ENCODE measurements at places on chromosomes 7 and 10.
A peak's percentile ranks its signal among the peaks of the same experiment; 100 is the strongest.

DNA sequence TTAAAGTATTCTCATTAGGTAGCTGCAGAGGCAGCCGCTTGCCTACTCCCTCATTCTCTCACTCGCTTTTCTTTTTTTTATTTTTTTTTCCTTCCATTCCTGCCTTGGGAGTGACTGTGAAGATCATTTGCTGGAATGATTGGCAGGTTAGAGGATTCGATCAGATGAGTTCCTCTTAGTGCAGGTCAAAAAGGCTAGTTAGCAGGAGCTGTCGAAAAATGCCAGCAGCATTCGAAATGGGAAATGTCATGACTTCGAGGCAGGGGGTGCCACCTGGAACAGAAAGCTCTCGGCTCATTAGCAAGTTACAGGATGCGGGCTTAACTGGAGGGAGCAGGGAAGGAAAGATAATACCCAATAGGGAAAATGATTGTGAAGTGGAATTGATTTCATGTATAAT lies 137.5 kb upstream of the FZD1 start:
- no peak for DNase-seq

DNA sequence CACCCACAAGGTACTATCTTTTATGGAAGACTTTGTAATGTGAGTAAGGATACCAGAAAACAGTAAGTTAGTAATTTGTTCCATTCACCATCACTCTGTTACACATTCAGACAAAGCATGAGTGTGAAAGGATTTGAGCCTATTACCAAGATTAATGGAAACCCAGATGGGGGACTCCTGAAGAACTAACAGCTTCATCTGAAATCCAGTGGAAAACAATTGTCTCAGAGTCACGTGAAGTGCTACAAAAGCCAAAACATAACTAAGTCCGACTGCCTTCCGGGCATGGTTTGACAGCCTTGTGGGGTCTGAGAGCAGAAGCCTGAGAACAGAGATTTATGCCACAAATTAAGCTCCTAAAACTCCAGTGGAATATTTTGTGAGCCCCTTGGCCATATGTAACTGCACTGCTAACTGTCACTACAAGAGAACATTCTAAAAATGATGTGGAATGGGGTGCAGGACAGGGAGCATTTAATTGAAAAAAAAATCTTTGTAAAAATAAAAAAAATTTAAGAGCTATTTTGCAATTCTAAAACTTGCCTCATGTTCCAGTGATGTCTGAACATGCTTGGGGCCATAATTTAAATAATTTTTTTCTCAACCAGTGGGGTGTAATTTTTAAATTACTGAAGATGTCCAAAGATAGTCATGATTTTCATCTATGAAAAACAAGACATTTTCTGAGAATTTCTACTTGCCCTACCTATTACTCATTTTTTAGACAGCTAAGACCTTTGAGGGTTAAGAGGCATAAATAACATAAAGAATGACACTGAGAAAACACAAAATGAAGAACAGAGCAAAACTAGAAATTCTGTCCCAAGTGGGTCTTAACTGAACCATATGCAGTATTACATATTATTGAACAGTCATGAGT lies 555.0 kb downstream of the INHBA start:
- DNase-seq: no peak

DNA sequence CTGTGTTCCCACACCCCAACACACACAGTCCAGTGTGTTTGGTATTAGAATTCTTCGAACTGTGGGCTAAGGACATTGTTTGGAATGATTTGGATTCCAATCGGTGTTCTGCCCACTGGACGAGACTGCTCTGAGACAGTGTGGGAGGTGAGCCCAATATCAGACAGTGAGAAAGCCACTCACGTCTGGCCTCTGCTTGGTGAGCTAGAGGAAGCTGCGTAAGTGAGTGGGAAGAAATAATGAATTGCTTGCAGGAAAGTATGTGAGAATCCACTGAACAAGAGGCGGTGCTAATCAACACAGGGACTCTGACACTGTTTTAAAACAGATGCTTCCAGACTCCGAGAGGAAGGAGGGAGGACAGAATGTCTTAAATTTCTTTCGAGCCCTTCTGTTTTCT lies 675.0 kb upstream of the ANKRD30A start:
- DNase-seq: no peak

GRCh38 chr7:1850111-1850975 lies 180.3 kb downstream of the ELFN1 start:
- no peak for DNase-seq

GRCh38 chr10:119370111-119370741 lies 162.9 kb downstream of the GRK5 start:
- no peak for DNase-seq

DNA sequence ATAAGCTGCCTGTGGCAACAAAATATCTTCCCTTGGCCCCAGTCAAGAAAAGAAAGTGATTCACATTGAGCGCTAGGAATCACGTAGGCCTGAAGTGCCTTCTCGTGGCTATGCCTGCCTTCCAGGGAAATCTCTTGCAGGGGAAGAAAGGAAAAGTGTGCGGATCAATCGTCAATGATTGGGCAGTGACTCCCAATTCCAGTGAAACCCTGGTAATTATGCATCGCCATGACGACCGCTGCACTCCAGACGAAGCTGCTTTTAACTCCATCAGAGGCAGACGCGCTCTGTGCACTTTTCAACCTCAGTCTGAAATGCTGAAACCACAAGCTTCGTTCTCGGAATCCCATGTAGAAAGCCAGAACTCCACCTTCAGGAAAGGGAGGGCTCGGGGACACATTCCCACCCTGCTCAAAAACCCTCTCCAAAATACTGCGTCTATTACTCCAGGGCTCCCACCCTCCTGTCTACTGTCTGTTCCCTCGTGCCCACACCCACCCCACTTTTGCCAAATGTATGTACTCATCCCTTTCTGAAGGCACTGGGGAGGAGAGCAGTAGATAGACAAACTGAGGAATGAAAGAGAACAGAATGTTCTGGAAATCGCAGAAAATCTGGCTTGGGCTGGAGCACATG lies 24.2 kb upstream of the PRKAG2 start:
- DNase-seq: no peak

- DNase-seq: no peak
These were observed 62.2 kb downstream of the ANKRD61 start for GRCh38 chr7:6093375-6093774.

DNA sequence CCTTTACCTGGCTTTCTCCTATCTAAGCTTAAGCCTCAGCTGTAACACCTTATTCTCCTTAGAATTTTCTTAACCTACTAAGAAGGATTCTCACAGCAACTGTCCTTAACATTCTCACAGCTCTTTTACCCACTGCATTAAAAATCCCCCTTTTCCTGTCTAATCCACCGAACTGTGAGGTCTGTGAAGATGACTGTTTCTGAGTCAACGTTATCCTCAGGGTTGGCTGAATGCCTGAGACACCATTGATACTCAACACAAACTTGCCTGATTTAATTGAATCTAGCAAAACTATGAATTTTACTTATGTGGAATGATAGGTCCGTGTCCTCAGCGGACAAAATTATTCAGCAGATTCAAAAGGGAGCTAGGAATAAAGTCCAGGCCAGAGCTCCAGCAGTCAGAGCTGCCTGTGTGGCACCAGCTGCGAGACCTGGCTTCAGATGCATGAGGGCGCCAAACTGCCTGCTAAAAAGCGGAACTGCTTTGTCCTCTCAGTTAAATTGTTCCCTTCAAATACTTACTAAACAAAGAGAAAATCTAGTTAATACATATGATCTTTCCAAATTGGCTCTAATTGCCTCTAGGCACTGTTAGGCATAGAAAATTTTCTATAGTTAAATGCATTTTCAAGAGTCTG lies 33.4 kb upstream of the VWDE start:
- DNase-seq: no peak

DNA sequence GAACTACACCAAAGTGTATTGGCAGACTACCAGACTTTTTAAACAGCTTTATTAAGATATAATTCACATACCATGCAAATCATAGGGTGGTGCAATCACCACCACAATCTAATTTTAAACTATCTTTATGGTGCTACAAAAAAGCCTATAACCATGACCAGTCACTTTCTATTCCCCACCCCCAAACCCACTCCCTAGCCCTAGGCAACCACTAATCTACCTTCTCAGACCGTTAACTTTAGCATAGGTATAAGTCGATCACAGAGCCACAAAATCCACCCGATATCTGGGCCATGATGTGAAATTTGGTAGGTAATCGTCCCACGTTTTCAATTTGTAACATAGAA lies 536 bp upstream of the POM121 start:
- no peak for DNase-seq

DNA sequence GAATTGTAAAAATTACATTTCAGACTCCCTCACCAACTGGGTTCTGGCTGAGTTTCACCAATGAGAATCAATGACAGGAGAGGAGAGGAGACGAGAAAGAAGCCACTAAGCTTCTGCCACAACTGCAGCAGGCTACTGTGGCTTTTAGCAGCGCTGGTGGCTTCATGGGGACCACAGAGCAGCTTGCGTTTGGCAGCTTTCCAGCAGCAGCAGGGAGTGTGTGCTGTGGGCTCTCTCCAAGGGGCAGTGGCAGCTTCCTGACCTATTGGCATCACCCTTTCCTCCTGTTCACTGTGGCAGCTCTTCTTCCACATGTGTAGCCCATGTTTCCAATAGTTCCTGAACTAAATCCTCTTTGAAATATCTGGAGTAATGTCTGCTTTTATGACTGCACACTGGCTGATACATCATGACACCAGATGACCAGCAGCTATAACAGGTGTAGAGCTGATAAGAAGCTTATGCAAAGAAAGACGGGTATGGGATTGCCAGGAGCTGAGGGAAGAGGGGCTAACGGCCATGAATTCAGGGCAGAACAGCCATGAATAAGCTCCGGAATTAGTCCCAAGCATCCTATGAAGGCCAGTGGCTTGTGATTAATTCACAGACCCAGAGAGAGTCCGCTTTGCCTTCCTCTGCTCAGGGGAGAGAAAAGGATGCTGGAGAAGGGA lies 46.8 kb downstream of the KCNH2 start:
- DNase-seq: no peak

- no peak for DNase-seq
These were observed 40.6 kb downstream of the STAM start for GRCh38 chr10:17684537-17684936.

DNA sequence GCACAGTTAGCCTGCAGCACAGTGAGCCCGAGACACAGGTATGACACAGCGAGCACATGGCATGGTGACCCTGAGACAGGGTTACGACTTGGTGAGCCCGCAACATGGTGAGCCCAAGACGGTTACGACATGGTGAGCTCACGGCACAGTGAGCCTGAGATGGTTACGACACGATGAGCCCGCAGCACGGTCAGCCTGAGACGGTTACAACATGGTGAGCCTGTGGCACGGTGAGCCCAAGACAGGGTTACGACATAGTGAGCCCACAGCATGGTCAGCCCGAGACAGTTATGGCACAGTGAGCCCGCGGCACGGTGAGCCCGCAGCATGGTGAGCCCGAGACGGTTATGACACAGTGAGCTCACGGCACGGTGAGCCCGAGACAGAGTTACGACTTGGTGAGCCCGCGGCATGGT lies 156.1 kb downstream of the MAD1L1 start:
- DNase-seq: no peak

DNA sequence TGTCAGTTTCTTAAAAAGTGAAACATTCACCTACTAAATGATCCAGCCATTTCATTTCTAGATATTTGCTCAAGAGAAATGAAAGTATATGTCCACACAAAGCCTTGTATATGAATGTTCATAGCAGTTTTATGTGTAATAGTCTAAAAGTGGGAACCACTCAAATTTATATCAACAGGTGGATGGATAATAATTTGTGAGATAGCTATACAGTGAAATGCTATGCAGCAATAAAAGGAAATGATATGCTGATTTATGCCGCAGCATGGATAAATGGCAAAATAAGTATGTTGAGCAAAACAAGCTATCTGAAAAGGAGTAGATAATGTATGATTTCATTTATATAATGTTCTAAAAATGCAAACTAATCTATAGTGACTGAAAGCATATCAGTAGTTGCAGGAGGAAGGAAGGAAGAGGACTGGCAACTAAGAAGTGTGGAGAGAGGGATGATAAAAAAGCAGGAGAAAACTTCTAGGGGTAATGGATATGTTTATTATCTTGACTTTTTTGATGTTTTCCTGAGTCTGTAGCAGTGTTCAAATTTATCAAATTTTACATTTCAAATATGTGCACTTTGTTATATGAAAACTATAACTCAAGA lies 80.6 kb downstream of the ABCB5 start:
- DNase-seq: no peak

- peak; percentile 43 for DNase-seq
These were observed 46.2 kb downstream of the FAM53B start for GRCh38 chr10:124697837-124698544.

- no peak for DNase-seq
These were observed 72.0 kb downstream of the FGFR2 start for GRCh38 chr10:121526135-121526790.

- DNase-seq: no peak
These were observed 6.5 kb downstream of the ARHGAP22 start for GRCh38 chr10:48598243-48598935.

GRCh38 chr10:32971536-32972091 lies 13.6 kb upstream of the ITGB1 start:
- no peak for DNase-seq

DNA sequence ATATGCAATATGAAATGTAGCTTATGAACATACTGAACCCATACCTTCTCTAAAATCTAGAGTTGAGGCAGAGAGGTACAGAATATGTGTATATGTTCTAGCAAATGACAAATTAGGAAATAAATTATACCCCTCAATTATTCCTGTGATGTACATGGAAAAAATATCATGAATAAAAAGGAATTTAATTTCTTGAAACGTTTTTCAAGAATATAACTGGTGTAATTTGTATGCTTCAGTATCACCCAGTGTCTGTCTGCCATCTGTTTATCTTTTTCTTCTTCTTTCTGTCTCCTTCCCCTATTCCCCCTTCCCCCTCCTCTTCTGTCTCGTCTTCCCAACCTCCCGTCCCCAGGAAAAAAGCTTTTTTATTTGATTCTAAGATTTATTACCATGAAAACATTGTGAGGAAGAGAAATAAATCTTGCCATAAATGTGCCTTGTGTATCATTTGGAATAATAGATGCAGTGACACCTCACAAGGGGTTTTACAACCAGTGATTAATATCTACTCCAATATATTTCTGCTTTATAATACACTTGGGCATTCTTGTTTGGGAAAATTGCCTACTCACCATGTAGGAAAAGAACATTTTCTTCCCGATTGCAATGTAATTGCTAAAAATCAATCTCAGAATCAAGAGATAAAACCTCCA lies 12.2 kb downstream of the LANCL2 start:
- no peak for DNase-seq

- no peak for DNase-seq
These were observed 24.7 kb upstream of the ADCYAP1R1 start for GRCh38 chr7:31027161-31027965.

DNA sequence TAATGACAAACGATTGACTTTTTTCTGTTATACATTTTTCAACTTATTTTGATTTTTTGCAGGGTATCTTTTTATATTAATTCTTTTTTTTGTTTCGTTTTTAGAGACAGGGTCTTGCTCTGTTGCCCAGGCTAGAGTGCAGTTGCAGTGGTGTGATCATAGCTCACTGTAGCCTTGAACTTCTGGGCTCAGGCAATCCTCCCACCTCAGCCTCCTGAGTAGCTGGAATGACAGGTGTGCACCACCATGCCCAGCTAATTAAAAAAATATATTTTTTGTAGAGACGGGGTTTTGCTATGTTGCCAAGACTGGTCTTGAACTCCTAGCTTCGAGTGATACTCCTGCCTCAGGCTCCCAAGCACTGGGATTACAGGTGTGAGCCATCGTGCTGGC lies 601.3 kb downstream of the PARD3 start:
- DNase-seq: no peak

- no peak for DNase-seq
These were observed 852 bp upstream of the PRKAR1B start for GRCh38 chr7:727806-728460.

GRCh38 chr7:117010375-117011133 lies 57.3 kb downstream of the ST7 start:
- no peak for DNase-seq

- DNase-seq: no peak
These were observed 126.1 kb downstream of the TNS3 start for GRCh38 chr7:47455872-47456185.
